NCI-H774 (cell line): ENCODE measurements at places on chromosomes 5 and 9.

- no peak for DNase-seq
These were observed 22.4 kb upstream of the MRNIP start for GRCh38 chr5:179880848-179881590.

DNA sequence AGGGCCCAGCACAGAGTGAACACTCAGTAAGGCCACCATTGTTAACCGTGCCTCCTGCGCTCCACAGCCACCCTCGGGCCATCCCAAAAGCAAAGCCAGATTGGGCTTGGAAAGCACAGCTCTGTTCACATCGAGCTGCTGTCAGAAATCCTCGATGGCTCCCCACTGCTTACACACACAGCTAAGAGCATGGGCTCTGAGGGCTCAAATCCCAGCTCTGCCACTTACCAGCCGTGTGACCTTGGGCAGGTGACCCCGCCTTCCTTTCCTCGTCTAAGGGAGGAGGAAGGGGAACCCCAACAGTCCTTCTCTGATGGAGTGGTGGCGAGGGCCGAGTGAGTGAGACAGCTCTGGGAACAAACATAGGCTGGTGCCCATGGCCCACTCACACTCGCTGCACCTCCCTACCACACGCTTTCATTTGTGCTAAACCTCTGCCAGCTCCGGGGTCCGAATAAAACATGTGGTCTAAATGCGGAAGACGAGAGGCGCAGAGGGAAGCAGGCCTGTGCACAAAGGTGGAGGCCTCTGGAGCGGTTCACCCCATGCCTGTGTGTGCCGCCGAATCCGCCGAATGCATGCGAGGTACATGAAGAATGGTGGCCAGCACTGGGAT, 139.3 kb downstream of the PAX5 start:
- no peak for DNase-seq

DNA sequence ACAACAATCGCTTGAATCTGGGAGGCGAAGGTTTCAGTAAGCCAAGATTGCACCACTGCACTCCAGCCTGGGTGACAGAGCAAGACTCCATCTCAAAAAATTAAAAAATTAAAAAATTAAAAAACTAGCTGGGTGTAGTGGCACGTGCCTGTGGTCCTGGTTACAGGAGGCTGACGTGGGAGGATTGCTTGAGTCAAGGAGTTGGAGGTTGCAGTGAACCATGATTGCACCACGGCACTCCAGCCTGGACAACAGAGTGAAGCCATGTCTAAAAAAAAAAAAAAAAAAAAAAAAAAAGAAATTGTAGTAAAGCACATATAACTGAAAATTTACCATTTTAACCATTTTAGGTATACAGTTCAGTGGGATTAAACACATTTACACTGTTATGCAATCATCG, 13.1 kb upstream of the CCIN start:
- DNase-seq: no peak

DNA sequence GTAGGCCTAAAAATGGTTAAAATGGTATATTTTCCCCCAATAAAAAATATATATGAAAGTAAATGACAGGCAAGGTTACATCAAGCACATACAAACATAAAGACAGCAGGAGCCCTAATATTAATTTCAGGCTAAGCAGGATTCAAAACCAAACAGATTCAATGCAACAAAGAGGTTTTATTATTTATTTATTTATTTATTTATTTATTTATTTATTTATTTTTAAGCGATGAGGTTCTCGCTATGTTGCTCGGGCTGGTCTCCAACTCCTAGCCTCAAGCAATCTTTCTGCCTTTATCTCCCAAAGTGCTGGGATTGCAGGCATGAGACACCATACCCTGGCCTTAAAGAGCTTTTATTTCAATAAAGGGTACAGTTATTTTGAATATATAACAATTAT, 106.4 kb upstream of the SHB start:
- DNase-seq: no peak

- no peak for DNase-seq
These were observed 2.3 kb downstream of the P4HA2 start for GRCh38 chr5:132225165-132226032.

DNA sequence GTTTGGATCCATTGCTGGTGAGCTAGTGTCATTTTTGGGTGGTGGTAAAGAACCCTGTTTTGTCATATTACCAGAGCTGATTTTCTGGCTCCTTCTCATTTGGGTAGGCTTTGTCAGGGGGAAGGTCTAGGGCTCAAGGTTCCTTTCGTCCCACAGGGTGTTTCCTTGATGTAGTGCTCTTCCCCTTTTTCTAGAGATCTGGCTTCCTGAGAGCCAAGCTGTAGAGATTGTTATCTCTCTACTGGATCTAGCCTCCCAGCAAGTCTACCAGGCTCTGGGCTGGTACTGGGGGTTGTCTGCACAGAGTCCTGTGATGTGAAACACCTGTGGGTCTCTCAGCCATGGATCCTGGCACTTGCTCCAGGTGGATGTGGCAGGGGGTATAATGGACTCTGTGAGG, 145.9 kb downstream of the HINT1 start:
- no peak for DNase-seq

DNA sequence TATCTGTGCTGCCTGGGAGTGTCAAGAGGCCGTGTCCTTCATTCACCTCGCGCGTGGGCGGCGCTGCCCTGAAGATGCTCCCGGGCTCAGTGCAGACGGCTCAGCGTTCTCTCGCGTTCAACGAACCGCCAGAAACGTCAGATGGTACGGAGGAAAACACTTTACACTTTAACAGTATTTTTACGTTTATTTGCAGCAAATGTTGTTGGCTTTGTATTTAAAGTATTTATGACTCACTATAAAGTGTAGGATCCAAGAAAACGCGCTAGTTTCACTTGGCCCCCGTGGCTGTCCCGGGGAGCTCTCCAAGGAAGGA, 544 bp upstream of the ERCC6L2 start:
- no peak for DNase-seq

DNA sequence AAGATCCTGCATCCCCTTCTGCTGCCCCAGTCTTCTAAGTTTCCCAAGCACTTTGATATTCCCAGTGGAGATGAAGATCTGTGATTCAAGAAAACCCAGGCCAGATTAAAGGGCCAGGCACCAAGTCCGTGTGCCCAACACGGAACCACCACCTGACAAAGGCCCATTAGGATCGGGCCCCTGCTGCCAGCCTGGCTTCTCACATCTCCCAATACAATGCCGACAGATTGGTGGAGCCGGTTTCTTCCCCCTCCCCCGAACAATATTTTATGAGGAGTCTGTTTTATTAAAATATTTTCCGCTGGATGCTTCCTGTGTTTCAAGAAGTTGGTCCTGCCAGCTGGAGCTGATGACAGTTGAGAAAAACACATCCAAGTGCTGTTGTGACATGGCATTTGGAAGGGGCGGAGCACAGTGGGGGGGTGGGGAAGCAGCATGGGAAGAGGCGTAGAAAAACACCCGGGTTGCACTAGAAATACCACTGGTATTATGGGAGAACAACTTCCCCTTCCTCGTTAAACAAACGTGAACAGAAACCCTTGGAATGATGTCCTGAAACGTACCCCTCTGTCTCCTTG, 45.0 kb downstream of the CRB2 start:
- no peak for DNase-seq

DNA sequence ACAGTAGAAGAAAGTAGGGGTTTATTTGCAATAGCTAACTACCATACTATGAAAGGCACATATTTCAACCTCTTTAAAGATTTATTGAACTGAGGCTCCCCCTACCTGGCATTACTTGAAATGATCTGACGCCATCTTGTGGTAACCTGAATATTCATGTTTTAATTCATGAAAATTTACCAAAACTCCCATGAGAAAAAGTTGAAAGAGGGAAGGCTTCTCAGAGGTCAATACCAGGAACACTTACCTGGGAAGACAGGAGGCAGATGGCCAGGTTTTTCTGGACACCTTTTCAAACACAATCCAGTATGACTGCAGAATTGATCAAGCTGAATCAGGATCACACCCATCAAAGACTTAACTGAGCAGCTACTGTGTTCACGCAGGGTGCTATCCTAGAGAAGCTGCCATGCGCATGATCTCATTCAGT, 9.4 kb downstream of the PRELID2 start:
- no peak for DNase-seq

DNA sequence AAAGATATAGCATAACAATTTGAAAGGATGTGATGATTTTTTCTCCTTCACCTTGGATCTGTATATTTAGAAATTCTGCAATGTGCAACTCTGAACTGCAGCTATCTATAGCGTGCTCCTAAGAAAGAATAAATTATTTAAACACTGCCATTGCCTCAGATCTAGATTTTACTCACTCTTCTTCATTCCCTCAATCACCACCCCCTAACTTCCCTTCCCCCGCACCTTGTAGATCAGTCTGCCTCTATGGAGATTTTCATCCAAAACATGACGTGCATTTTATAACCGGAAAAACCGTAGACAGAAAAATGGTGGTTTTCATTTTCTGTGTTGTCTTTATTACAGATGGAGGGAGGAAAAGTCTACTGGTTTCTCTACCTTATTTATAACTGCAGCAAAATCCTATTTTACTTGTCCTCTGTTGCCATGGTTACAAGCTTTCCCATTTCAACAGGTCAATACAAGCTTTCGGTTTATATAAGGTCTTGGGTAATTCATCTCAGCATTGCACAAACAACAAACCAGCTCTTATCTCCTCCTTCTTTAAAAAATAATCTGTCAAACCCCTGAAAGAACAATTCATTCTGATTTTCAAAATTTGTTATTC, 480.0 kb downstream of the TAF11L14 start:
- DNase-seq: peak; percentile 58

GRCh38 chr5:149750596-149750995, 20.5 kb downstream of the PPARGC1B start:
- no peak for DNase-seq

GRCh38 chr9:89605465-89606048, 745 bp downstream of the GADD45G start:
- DNase-seq: no peak

DNA sequence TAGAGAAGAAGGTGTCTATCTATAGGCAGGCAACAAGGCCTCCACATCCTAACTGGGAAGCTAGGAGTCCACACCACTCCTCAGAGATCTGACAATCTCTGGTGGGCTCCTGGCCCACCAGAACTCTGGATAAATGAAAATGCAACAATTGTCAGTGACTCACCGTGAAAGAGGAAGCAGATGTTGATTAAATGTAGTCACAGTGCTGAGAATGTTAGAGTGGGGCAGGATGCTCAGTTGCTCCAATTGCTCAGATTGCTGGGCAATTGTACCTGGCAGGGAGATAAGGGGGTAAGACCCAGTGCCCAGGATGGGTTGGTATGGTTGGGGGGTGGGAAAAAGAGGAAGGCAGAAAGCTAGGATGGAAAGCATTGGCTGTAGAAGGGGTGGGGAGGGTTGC, 4.3 kb downstream of the CCL19 start:
- DNase-seq: no peak

DNA sequence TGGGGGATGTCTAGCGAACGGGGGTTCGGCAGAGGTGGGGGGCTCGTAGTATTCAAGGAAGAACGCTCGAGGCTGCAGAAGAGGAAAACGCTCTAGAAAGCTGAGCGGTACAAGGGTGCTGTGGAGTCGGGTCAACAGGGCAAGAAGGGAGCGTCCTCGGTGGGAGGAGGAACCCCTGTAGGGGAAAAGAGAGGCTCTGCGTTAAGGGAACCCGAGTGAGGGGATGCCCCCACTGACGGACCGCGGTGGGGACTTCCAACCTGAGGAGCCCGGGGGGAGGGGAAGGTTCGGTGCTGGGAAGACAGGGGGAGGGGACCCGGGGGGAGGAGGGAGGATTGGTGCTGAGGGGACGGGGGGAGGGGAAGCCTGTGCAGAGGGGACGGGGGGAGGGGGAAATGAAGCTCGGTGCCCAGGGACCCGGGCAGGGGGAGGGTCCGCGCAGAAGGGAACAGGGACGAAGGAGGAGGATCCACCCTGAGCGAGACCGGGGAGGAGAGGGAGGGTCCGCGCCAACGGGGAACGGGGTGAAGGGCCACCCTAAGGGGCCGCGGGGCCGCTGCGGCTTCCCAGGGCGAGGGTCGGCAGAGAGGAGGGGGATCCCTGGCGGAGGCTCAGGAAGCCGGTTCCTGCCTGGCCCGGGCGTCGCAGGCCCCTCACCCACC, 621 bp downstream of the NR6A1 start:
- no peak for DNase-seq

GRCh38 chr5:142114687-142115086, 6.1 kb downstream of the NDFIP1 start:
- no peak for DNase-seq

- DNase-seq: no peak
These were observed 92.8 kb upstream of the SLC44A1 start for GRCh38 chr9:105151686-105151995.

DNA sequence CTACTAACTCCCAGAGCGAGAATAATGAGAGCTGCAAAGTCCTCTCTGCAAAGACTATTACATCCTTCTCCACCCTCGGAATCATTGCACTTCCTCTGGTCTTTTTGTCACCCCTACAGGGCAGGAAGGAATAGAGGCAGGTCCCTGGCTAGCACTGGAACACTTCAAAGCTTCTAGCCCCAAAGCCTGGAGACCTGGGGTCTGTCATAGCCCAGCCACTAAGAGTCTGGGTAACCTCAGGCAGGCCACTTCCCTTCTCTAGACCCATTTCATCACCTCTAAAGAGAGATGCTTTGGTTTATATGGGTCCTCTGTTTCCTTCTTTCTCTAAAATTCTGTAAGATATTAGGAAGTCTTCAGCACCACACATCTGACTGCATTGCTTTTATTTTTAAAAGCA, 6.7 kb downstream of the ADRB2 start:
- DNase-seq: no peak

GRCh38 chr9:68870086-68870485, 143.8 kb downstream of the PRKACG start:
- DNase-seq: no peak

GRCh38 chr5:67591491-67591890, 394.9 kb upstream of the CD180 start:
- no peak for DNase-seq

- DNase-seq: no peak
These were observed 23.9 kb downstream of the AMBP start for GRCh38 chr9:114054191-114054690.

- peak; percentile 41 for DNase-seq
These were observed at the start of gene CXXC5 for GRCh38 chr5:139648205-139649081. Gene CXXC5 (plus strand): TSS chr5:139648349. CDS start chr5:139680524, 32,175 bp downstream.

GRCh38 chr9:99391937-99392594, 170.0 kb downstream of the SEC61B start:
- DNase-seq: no peak

DNA sequence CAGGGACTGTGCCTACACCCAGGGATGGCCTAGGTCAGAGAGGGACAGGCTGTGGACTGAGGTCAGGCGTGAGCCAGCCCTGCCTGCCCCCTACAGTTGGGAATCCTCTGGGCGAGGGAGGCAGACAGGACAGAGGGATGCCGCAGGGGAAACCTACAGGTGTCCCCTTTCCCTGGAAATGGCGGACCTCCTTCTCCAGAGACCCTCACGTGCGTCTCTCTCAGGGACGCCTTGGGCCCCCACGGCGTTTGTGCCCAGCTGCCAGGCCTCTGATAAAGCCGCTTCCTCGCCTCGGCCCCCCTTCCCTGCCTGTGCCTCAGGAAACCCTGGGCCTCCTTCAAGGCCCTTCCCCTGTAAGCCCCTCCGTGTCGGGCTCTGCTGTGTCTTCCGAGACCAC, 129.3 kb downstream of the RXRA start:
- no peak for DNase-seq

- DNase-seq: no peak
These were observed 8.9 kb upstream of the SPATA31E1 start for GRCh38 chr9:87873607-87874303.
